NCI-H1105 treated with DMSO at 0.1 percent for 48 hours (cell line): ENCODE measurements at places on chromosomes 3 and 15.

DNA sequence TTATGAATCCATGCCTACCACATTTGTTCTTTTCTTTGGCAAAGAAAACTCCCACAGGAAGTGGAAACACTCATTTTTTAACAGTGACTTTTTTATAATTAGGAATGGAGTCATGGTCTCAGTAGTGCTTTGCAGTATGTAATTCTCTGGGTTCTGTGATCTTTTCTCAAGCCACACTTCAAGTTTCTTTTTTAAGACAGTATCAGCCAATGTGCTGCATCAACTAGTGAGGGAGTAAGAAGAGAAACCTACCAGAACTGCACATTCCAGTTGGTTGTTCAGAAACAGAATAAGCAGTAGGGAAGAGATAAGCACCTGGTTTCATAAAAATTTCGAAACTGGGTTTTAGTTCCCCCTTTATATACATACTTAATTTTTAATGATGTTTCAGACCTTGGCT, 126.3 kb downstream of the FOXB1 start:
- DNase-seq, result no peak

- peak; percentile 76 for DNase-seq
Observed at GRCh38 chr15:38750786-38751185, 186.2 kb upstream of the RASGRP1 start.

- no peak for DNase-seq
Observed at GRCh38 chr15:25244731-25245585, 193.9 kb downstream of the UBE3A start.

GRCh38 chr3:141151439-141151838, 80.2 kb upstream of the PXYLP1 start:
- DNase-seq, result no peak

GRCh38 chr3:79751703-79752102, 16.1 kb downstream of the ROBO1 start:
- DNase-seq, result peak; percentile 75

GRCh38 chr15:63870487-63871209, 36.9 kb upstream of the HERC1 start:
- DNase-seq, result no peak

- no peak for DNase-seq
Observed at GRCh38 chr3:18194431-18194830, 230.7 kb downstream of the SATB1 start.

- DNase-seq, result no peak
Observed at GRCh38 chr3:8494327-8494726, 7.3 kb upstream of the LMCD1 start.

DNA sequence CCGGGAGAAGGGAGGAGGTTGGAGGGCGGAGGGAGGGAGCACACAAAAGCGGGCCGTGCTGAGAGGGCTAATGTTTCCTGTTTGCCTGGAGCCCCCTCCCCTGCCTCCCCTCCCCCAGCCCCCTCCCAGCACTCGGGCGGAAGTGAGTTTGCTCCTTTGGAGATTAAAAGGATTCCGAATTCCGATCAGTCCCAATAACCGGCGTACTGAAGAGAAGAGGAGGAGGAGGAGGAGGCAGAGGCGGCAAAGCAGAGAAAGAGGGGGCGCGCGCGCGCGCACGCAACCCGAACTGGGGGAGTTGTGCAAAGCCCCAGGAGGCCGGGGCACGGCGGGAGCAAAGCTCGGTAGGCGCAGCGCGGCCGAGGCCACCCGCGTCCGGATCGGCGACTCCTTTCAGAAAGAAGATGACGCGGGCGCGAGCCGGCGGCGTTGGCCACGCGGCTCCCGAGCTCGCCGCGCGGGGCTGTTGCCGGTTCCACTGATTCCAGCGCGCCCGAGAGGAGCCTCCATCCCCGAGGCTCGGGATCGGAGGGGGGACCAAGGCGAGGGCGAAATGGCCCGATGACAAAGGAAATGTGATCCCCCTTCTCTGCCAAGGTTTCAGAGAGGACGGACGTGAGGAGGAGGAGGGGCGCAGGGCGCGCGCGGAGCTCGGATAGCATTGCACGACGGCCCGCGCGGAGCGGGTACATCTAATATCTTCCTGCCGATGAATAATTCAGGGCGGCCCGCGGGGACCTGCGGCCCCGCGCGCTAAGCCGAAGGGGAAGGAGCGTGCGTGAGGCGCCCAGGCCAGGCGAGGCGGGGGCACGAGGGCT, 1.1 kb upstream of the TRIM71 start:
- DNase-seq, result no peak

- DNase-seq, result no peak
Observed at GRCh38 chr3:112740835-112741234, 99.9 kb upstream of the CCDC80 start.
